ENCODE measurements at places on chromosomes 1 and 21.

DNA sequence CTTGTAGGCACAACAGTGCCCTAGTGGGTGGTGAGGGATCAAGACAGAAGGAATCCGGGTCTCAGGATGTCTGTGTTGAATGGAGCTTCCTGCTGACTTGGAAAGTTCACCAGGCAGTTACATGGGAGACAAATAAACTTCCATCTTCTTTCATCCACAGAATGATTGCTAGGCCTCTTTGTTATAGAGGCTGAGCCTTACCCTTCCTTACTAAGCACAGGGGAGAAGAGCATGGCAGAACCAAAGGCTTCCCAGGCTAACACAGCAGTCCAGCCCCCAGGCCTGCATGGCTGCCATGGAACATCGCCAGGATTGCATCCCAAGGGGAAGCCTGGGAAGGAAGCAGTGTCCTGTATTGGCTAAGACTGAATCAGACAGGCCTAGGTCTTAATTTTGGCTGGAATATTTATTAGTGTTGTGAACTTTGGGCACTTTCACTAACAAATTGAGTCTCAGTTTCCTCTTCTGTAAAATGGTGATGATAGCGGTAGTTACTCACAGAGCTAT, 18.7 kb downstream of the HEYL start:
- DNase-seq = no peak

GRCh38 chr21:30415993-30416392, 9.7 kb downstream of the KRTAP13-3 start:
- no peak for DNase-seq

- no peak for DNase-seq
These were observed 354.0 kb upstream of the RGS18 start for GRCh38 chr1:191804311-191804710.

GRCh38 chr21:38797470-38797869, 8.3 kb upstream of the ETS2 start:
- DNase-seq = peak; percentile 26

- no peak for DNase-seq
These were observed 6.8 kb upstream of the PEAR1 start for GRCh38 chr1:156886583-156887281.

GRCh38 chr1:206048582-206048981, 4.4 kb upstream of the RHEX start:
- peak; percentile 23 for DNase-seq

GRCh38 chr1:8202182-8202905, 115.6 kb upstream of the SLC45A1 start:
- no peak for DNase-seq

GRCh38 chr1:44924835-44925464, 61.4 kb downstream of the EIF2B3 start:
- no peak for DNase-seq

- no peak for DNase-seq
These were observed 102.3 kb downstream of the TMEM53 start for GRCh38 chr1:44571712-44572571.

DNA sequence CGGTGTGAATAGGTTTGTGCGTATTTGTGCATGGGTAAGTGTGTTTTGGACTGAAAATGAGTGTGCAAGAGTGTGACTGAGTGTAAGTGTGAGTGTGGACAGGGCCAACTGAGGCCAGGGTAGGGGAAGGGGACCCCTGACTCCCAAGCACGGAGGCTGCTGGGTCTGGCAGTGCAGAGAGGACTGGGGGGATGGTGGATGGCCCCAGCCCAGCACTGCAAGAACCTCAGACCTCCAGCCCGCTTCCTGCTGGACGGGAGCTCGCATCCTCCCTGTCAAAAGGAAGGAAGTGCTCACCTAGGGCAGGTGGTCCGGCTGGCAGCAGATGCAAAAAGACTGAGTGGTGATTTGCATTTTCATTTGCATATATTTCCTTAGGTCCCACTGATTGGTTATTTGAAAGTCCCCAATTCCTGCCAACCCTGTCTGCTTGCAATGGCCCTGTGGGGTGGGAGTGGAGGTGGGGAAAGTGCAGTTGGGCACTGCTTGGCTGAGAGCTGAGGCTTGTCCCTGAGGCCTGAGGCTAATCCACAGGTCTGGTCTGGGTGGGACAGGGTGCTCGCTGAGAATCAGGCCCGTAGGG, 42.8 kb upstream of the CASZ1 start:
- DNase-seq = no peak

- DNase-seq = no peak
These were observed 119.2 kb downstream of the LRIG2 start for GRCh38 chr1:113192242-113192641.

DNA sequence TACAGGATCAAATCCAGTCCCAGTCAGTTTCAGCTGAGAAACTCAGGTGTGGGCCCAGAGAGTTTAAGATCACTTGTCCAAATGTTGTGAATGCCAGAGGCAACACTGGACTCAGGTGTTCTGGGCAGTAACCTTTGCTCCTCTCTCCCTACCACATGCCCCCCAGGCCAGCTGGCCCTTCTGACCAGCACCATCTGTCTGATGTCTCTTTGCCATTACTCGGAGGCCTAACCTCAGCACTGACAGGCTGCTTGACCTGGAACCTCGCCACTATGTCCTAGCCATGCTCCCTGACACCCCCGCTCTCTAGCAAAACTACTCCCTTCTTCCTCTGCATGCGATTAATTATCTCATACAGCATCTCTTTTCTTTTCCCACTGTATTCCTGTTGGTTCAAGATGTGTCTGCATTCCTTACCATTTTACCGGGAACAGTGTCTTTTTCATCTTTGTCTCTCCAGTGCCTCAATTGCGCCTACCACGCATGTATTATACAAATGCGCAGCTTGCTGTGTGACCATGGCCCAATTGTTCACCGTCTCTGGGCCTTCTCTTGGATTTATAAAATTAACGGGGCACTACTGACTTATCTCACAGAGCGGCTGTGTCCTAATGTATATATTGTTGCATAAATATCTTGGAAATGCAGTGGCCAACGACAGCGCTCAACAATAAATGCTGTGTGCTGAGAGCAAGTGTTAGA, 159.5 kb upstream of the IRF2BP2 start:
- no peak for DNase-seq

GRCh38 chr1:28172713-28173150, 3.8 kb downstream of the PTAFR start:
- DNase-seq = peak; percentile 74

- DNase-seq = no peak
These were observed 465.6 kb upstream of the ADGRL4 start for GRCh38 chr1:79472067-79472656.

All from CD4-positive, alpha-beta T cell treated with Interleukin-4 for 1 hour (primary cell).